ENCODE measurements at places on chromosomes 7 and 10.

- no peak for DNase-seq
These were observed 77.2 kb downstream of the CXCL12 start for GRCh38 chr10:44307691-44308090.

DNA sequence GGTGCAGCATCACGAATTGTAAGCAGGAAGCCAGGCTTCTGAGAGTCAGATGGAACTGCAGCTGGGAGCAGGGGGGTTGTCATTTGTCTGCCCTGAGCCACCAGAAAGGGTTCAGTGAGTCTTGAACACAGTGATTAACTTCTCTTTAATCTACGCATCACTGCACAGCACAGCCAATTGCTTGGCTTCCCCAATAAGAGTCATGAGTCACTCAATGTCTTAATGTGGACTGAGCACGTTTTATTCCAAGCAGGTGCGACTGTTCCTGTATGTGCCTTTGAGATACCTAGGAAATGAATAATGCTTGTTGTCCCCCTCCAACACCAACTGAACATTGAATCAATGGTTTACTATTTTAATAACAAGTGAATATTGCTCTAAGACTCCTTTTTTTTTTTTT, 26.0 kb upstream of the PLEKHA1 start:
- DNase-seq = no peak

DNA sequence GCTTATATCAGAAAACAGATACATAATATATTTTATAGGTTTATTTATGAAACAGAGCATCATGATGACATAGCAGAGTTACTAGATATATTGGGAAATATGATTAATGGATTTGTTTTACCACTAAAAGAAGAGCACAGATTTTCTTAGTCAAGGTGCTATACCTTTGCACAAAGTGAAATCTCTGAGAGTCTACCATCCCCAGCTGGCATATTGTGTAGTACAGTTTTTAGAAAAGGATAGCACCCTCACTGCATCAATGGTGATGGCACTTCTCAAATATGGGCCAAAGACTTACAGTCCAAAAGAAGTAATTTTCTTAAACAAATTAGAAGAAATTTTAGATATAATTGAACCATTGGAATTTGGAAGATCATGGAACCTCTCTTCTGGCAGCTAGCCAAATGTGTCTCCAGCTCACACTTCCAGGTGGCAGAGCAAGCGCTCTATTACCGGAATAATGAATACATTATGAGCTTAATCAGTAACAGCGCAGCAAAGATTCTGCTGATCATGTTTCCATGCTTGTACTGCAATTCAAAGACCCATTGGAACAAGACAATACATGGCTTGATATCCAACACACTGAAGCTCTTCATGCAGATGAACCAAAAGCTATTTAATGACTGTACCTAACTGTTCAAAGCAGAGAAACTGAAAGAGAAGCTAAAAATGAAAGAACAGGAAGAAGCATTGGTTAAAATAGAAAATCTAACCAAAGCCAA, 21.9 kb upstream of the CREB3L2 start:
- DNase-seq = no peak

DNA sequence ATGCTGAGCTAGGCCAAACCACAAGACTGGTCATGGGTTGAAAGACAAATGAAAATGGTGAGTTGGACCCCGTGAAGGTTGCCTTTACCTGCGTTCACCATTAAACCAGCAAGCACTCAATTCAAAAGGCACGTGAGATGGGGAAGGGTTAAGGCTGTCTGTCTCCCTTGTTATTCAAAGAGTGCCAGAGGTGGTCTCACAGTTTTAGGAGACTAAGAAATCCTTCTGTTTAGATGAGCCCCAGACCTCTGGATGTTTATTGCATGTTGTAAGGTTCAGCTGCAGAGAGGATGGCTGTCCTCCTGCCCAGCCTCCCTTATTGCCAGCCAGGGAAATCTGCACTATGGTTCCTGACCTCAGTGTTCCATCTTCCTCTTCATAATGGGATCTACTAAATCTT, 498.0 kb upstream of the CELF2 start:
- DNase-seq = no peak

DNA sequence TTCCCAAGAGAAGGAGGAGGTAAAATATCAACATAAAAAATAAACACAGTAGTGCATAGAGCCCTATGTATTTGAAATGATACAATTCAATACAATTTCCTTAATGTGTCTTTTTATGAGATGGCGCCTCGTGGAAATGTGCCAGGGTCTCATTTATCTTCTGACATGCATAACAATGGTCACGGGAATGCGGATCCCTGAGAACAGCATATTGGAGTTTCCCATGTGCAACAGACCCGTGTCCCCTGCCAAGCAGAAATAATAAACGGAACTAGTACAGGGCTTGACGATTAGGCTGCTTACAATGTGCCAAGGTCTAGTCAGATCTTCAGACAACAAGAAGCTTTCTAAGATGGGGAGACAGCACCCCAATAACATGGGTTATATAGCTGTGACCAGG, 217.9 kb downstream of the ARHGAP21 start:
- DNase-seq = no peak

GRCh38 chr10:6729861-6730344, 149.8 kb upstream of the PRKCQ start:
- no peak for DNase-seq

- no peak for DNase-seq
These were observed 115.4 kb downstream of the ZMIZ1 start for GRCh38 chr10:79184145-79184625.

DNA sequence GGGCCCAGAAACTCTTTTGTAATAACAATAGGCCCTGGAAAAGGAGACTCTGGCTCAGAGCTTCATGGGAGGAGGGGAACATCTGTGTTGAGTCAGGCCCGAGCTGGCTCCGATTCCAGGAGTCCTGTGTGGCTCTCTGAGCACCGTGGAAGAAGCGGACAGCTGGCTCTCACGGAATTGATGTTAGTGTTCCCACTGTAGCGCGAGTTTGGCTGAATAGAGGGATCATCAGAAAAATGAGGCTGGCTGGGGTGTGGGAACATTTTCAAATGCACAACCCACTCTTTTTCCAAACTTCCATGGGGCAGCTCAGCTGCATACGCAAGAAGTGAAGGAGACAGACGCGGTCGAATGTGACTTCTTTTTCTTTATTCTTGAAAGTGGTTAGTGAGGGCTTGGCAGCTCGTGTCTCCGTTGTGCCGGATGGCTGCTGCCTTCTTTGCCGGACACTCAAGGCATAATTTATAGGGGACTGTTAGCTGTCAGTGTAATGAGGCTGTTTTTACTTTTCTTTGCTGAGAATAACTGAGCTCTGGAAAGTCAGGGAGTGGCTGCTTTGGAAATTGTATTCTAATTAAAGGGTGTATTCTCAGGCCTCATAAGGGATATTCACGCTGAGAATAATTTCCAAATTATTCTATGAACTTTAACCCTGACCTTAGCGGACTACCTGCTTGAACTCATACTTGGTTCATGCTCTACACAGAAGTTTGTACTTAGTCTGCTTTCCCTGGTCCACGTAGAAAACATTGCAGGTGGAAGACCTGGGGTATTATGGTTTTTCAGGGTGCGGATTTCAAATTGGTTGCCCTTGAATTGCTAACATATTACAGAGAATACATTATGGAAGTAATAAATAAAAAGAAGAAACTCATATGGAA, 23.1 kb downstream of the MDFIC start:
- DNase-seq = no peak

DNA sequence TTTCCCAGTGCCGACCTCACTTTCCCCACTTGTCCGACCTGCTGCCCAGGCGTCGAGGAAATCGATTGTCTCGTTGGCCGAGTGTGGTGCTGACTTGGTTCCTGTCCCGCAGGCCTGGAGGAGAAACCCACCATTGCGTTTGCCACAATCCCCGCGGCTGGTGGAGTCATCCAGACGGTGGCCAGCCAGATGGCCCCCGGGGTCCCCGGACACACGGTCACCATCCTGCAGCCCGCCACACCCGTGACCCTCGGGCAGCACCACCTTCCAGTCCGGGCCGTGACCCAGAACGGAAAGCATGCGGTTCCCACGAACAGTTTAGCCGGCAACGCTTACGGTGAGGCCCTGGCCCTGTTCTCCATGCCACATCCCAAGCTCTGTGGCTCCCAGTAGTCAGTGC, 14.5 kb upstream of the AP5Z1 start:
- DNase-seq = no peak

- DNase-seq = no peak
These were observed 209.5 kb upstream of the INHBA start for GRCh38 chr7:41912426-41912825.

DNA sequence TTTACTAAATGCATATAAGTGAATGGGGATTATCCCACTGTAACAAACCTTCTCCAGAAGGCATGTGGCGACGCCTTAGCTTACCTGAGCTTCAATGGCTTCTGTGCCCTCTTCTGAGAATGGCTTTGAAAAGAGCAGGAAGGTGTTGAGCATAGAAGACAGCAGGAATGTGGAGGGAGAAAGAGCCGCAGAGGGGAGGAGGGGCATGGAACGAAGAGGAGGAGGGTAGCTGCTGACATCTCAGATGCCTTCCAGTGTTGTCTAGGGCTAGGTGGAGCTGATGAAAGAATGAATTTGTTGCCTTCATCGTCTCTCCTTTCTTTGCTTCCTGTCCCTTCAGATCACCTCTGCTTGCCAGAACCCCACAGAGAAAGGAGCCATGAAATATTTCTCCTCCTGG, 86.2 kb downstream of the ITIH5 start:
- no peak for DNase-seq

Data from NCI-H1048 (cell line).